Activated CD4-positive, alpha-beta T cell treated with anti-CD3 and anti-CD28 coated beads for 1 hour (primary cell): ENCODE measurements at places on chromosomes 1 and 21.

- no peak for DNase-seq
These were observed 3.8 kb upstream of the LCE3A start for GRCh38 chr1:152626744-152627143.

- no peak for DNase-seq
These were observed 18.1 kb downstream of the RGS2 start for GRCh38 chr1:192826791-192827546.

- no peak for DNase-seq
These were observed 82.7 kb downstream of the SIK1 start for GRCh38 chr21:43343992-43344886.

DNA sequence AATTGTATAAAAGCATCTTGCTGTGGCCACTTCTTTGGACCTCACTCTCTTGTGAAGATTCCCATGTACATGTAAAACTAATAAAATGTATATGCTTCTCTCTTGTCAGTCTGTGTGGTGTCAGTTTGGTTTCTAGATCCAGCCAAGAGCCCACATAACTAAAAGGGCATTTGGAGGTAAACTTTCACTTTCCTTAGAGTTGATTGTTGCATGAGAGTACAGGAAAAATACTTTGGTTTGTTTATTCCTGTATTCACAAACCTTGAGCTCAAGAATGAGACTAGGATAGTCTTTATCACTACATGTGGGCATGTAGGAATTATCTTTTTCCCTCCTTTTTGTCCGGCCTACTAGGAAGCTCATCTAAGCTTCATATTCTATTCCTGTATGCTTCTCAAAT, 50.9 kb downstream of the KCTD3 start:
- no peak for DNase-seq

DNA sequence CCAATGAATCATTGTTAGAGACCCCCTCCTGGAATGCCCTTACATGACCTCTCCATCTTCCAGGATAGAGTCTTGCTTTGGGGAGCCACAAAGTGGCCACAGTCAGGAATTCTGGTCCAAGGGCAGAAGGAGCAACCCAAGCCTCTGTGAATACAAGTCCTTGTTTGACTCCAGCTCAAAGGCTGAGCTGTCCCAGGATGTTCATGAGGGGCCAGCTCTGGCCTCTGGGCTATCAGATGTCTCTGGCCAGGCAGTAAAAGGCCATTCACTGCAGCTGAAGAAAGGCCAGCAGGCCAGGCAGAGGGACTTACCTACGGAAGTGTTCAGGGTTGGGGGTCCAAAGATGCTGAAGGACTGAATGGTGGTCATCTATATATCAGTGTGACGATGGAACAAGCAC, 98.3 kb upstream of the IPO9 start:
- no peak for DNase-seq

DNA sequence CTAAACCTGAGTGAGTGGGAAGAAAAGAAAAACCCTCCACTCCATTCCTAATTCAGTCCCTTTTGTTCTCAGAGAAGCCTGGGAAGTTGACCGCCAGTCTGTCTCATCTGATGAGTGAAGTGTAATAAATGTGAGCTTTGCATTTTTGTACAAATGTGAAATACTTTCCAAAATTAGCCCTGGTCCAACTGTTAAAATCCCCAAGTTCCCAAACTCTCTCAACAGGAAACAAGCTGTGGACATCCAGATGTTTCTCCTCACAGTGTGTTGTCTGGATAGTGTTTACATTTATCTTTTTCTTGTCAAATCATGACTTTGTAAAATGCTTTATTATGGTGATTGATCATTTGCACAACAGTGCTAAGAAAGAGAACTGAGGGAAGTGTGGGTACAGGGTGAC, 145.1 kb downstream of the TM2D1 start:
- no peak for DNase-seq

- DNase-seq = no peak
These were observed 10.7 kb downstream of the DUSP23 start for GRCh38 chr1:159791461-159791860.

DNA sequence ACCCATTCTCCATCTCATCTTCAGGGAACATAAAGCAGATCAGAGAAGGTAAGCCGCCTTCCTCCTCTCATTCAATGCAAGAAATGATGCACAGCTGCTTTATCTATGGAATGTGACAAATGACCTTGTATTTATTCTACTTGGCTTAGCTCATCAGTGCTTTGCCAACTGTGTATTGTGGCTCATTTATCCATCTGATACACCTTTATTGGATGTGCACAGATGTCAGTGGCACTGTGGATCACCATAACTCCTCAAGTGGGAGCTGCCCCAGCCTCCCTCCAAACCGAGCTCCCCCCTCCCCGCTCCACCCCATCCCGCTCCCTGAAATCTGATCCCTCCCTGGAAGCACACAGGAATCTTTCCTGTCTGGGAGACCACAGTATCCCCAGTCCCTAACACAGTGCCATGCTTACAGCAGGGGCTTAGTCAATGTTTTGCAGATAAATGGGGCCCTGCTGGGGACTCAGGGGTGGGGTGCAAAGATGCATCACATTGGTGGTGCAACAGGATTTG, 156.0 kb upstream of the RAB4A start:
- no peak for DNase-seq

DNA sequence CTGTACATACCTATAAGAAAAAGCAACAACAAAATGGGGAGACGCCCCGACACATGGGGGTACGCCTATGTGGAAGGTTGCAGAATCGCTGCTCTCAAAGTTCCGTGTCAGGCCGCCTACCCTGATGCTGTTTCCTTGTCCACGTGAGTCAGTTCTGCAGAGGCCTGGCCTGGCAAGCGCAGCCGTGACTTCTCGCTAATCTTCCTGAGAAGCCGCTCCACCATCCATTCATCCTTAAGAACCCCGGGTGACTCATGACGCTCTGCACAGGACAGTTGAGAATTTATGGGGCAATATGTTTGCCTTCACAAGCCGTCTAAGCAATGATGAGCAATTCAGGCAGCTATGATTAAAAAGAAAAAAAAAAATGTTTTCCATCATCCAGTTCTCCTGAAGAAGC, 122.3 kb upstream of the TMPRSS2 start:
- DNase-seq = no peak

- DNase-seq = no peak
These were observed 16.8 kb upstream of the SH3GLB1 start for GRCh38 chr1:86687595-86687994.

DNA sequence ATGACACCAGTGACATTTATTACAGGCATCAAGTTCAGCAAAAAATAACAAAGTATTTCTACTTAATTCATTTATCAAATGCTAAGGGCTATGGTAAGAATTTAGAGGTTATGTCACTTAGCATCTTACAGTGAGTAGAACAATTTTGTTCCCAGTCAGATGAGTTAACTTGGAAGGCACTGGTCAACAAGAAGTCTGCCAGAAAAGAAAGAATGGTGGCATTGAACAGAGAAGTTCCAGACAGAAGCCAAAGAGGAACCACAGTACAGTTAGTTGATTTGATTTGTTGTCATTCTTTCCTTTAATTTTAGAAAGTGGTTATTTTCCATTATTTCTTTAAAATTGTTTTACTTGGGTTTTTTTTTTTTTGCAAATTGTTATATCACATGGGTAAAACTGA, 232.2 kb upstream of the PKN2 start:
- no peak for DNase-seq

GRCh38 chr21:26027696-26028095, 142.9 kb downstream of the APP start:
- no peak for DNase-seq
